AG09319 (cell line): ENCODE measurements at places on chromosomes 11 and 22.

DNA sequence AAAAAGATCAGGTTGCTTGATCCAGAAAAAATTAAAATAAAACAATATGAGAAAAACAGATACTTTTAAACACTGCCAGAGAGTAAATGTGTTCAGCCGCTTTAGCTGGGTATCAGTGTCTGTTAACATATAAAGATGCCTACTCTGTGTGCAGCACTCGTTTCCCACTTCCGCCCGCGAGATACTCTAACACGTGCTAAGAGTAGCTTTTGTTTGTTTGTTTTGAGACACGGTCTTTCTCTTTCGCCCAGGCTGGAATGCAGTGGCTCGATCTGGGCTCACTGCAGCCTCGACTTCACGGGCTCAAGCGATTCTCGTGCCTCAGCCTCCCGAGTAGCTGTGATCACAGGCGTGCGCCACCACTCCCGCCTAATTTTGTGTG lies 531 bp upstream of the MEN1 start:
- no peak for DNase-seq

DNA sequence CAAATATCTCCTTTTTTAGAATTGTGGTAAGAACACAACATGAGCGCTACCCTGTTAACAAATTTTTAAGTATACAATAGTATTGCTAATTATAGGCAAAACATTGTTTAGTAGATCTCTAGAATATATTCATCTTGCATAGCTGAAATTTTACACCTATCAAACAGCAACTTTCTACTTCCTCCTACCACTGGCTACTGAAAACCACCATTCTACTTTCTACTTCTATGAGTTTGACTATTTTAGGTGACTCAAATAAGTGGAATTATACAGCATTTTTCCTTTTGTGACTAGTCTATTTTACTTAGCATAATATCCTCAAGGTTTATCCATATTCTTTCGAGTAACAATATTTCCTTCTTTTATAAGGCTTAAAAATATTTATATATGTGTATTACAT lies 128.4 kb downstream of the FAM76B start:
- no peak for DNase-seq

DNA sequence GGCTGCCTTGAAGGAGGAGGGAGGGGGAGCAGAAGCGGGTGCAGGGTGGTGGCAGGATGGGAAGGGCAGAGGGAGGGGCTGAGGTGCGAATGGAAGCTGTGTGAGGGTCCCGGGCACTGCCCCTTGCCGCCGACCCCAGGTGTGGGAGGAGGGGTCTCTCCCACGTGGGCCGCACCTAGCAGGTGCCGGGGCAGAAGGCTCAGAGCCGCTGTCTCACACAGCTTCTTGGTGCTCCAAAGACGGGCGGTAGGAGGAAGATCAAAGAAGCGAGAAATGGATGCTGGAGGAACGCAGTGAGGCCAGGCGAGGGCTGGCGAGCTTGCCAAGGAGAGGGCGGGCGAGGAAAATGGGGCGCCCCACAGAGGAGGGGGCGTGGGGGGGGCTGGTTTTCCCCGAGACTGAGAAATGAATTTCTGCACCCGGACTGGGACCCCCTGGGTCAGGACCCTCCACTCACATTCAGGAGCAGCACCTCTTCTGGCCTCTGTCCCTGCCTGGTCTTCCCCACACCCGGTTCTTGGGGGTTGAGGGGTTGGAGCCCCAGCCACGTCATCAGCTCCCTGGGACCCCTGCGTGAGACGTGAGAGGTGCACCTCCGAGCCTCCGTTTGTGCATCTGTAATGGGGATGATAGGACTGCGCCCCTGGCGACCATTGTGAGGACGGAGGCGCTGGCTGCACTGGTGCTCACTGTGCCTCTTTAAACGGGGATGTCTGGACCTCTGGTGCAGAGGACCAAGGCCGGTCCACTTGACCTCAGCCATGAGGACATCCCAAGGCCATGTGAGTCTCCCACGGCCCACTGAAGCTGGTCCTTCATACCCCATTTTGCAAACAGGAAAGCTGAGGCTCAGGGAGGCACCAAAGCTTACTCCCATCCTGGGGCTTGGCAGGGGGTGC lies 16.8 kb downstream of the LSP1 start:
- no peak for DNase-seq

- no peak for DNase-seq
Measured at GRCh38 chr22:27796829-27797519, 4.6 kb downstream of the MN1 start.

DNA sequence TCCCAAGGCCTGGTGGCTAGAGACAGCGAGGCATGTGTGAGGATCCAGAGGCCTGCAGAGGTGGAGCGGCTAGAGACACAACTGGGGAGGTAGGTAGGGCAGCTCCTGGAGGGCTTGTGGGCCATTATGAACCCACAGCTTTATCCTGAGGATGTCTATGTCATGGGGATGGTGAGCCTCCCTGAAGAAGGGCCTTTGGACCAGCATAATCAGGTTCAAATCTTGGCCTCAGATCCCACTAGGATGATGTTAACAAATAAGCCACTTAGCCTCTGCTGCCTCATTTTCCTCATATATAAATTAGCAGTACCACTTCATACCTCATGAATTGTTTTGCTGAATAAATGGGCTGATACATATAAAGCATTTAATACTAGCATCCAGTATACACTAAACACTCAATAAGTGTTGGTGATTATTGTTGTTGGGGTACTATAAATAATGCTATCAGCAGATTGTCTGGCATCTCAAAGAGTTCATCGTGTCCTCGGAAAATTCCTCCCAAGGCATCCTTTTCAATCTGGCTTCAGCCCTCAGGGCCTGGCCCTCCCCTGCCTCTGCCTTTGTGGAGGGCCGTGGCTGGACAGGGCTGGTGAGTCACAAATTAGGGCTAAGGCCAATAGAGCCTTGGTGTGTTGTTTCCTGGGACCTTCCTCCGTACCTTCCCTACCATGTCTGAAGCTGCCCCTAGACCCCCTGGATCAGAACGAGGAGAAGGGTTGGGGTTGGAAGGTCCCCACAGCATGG lies 30.9 kb upstream of the LRRC32 start:
- DNase-seq: peak; percentile 10

- no peak for DNase-seq
Measured at GRCh38 chr11:59778122-59778521, 22.9 kb downstream of the STX3 start.

- no peak for DNase-seq
Measured at GRCh38 chr11:10931761-10932670, 74.2 kb upstream of the ZBED5 start.

GRCh38 chr11:124872741-124873140 lies 7.5 kb downstream of the ROBO3 start:
- no peak for DNase-seq

- DNase-seq: no peak
Measured at GRCh38 chr11:66987158-66987620, 12.1 kb downstream of the C11orf86 start.

- no peak for DNase-seq
Measured at GRCh38 chr11:31110830-31111229, 258.7 kb downstream of the DCDC1 start.

- no peak for DNase-seq
Measured at GRCh38 chr11:91927448-91927847, 297.2 kb upstream of the FAT3 start.

DNA sequence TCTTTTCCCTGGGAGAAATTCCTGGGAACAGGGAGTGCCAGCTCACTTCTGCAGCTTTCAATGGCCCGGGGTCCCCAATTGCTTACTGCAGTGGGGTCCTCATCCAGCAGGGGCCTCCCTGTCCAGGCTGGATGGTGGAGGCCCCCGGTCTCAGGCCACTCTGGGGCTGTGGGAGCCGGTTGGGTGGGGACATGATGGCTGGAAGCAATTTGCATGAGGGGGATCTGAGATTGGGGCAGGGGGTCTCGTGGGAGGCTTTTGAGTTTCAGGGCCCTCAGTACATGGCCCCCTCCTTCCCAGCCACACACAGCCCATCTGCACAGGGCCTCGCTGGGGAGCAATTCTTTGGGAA lies 25.2 kb downstream of the MRGPRD start:
- no peak for DNase-seq

DNA sequence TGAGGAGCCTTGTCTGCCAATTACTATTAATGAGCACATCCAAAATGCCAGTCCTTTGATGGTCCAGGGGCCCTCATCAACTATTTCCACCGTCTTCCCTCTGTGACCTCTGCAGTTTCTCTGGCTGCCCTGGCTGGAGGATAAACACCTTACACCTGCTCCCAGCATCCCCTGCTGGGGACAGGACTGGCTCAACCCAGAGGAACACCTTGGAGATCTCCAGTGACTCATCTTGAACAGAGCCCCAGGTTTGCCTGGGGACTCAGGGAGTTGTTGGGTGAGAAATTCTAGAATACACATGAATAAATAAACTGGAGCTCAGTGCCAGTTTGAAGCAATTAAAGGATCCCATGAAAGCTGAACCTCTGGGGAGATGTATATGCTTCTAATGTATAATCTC lies 24.0 kb upstream of the ELF5 start:
- DNase-seq: no peak

DNA sequence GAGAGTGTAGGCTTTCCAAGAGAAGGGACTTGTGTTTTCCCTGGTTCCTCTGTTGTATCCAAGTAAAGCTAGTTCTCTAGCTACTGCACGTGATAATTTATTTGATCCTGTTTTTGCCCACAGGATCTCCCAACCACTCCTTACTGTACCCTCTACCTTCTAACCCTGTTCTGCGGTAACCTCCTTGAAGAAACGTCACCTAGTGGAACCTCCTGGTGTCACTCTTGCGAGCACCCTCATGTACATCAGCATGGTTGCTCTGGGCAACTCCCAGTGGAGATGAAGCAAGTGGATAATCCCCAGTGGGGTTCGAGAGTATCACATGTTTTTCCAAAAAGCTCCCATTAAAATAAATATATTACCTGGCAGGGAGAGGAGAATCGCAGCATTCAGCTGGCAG lies 108.9 kb upstream of the CLMP start:
- DNase-seq: no peak

- no peak for DNase-seq
Measured at GRCh38 chr11:33258631-33259205, 1.5 kb downstream of the HIPK3 start.
